NCI-H2171 treated with DMSO at 0.1 percent for 48 hours (cell line): ENCODE measurements at places on chromosomes 5 and 9.
A peak's percentile ranks its signal among the peaks of the same experiment; 100 is the strongest.

GRCh38 chr9:95834281-95834907, 41.1 kb upstream of the ERCC6L2 start:
- no peak for DNase-seq

- no peak for DNase-seq
These were observed 8.2 kb upstream of the CRHBP start for GRCh38 chr5:76944638-76945037.

DNA sequence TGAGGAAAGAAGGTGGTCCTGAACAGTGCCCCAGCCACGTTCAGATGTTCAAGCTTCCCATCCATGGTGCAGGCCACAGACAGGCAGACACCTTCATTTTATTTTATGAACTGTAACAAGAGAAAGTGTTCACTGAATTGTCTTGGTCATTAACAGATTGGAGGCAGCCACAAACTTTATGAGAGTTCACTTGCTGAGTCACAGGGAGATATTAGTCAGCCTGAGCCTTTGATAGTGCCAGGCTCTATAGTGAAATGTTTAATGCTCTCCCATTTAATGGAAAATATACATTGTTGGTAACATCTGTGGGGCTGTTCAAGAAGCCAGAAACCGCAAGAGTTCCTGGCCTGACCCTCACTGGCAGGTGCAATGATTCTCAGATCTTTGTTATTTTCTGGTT, 237.0 kb downstream of the TENT4A start:
- no peak for DNase-seq

- DNase-seq = no peak
These were observed 215.6 kb downstream of the AP3B1 start for GRCh38 chr5:78078858-78079257.

DNA sequence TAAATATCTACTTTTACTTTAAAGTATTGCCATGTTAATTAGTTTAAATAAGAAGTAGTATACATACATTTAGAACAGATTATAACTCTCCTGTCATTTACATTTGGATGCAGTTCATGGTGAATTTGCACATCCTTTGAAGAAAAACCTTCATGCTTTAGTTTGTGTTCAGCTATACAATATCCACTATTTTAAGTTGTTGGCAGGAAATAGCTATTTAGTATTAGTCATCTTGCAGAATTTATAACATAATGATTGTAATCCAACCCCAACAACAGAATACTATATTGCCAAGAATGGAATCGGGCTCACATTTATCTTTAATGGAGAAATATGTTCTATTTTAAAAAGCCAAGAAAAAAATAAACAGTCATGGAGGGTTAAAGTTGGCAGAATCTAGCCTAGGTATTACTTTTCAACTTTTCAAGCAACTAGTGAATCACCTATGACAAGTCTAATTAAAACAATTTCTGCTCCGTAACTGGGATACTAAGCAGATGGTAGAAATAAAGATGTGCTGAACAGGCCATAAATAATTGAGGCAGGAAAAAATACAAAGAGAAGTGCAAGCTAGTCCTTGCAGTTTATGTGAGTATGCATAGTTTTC, 1170.6 kb upstream of the NUDT12 start:
- no peak for DNase-seq

- no peak for DNase-seq
These were observed 89.8 kb downstream of the NREP start for GRCh38 chr5:111667128-111667736.

DNA sequence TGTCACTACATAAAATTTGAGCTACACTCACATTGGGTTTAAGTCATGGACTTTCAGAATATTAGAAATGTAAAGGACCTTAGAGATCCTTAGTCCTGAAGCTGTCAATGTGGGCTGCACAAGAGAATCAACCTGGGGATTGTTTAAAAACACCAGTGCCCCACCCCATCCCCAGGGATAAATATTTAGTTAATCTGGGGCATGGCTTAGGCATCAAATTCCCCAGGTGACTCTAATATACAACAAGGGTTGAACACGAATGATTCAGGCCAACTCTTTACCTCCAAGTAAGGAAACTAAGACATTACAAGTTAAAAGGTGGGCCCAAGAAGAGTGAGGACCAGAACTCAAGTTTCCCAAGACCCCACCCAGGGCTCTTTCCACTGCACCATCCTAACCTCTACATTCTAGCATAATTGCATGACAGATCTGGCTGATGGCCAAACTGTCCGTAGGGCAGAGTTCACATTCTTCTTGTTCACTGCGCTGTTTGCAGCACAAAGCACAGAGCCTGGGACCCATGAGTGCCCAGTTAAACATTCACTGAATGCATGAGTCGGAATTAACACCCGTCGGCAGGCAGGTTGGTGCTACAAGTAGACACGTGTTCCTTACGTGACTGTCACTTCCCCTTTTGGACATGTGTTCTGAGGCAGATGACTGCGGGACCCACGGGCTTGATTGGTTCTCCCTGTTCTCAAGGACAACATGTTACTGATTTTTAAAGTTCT, 25.2 kb downstream of the CYFIP2 start:
- no peak for DNase-seq

DNA sequence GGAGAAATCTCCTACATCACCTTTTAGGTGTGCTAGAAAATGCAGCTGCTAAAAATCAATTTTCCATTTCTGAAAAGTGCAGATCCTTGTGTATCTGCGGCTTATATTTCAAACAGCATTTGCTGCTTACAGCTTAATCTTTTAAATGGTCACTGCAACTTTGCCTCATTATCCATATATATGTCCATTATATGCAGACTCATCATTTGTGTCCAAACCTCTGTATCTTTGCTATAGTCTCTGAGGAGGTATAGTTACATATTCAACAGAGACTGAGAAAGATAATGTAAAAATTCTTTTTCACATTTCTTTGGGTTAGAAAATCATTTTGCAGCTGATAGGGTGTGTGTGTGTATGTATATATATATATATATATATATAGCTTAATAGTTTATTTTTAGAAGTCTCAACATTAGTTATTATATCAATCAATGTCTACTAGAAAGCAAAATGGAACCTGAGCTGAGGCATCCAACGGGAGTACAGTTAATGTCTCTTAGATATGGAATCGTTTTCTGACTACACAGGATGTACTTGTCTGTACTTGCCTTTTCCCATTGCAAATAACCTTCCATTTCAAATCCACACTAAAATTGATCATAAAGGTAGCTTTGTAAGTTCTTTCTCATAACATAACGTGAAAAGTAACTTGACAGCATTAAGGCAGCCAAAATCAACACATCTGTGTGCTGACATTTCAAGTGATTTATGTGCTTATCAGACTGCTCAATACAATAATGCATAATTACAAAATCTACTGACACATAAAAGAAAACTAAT, 267.0 kb upstream of the HAPLN1 start:
- no peak for DNase-seq

DNA sequence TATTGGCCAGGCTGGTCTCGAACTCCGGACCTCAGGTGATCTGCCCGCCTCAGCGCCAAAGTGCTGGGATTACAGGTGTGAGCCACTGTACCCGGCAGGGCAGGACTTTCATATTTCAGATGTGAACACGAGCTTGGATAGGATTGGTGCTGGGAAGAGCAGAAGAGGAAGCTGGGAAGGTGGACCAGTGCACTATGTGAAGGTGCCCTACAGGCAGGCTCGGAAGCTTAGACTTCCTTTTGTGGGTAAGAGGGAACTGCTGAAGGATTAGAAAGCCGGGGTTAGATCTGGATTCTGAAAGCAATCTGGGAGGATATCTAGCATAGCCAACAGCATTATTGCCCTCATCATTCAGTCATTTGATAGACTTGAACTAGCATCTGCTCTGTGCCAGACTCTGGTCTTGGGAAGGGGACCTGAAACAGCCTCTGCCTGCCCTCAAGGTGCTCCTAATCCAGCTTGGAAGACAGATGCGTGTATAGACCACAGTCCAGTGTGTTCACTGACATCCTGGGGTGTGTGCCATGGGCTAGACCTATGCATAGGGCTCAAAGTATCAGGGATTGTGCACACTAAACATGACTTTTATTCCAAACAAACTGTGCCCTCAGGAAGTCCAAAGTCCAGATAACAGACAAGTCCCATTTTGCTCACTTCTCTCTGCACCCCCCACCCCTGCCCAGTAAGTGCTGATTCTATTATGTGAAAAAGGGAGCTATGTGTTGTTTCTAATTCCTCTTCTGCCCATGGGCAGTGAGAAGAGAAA, 637 bp downstream of the CBY3 start:
- DNase-seq = no peak

GRCh38 chr5:72956324-72957140, 691 bp downstream of the FCHO2 start:
- DNase-seq = peak; percentile 56

- no peak for DNase-seq
These were observed 9.6 kb upstream of the BTNL8 start for GRCh38 chr5:180889381-180889780.

GRCh38 chr5:53403291-53403690, 77.1 kb upstream of the FST start:
- no peak for DNase-seq

- DNase-seq = no peak
These were observed 28.1 kb downstream of the FYB1 start for GRCh38 chr5:39191216-39191615.

DNA sequence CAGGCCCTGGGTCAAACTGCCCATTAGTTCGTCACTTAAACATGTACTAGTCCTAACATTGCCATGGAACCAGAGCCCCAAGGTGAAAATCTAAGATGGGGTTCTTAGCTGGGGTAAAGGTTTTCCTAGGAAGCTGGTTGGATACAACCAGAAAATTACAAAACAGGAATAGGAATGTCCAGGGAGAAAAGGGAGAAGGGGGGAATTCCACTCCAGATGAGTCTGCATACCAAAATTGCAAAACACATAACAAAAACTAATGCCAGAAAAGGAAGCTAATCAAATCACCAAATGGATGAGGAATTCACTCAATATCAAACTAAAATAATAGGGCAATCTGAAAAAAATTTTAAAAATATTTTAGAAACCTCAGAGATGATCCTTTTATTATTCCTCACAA, 396.2 kb downstream of the EFNA5 start:
- DNase-seq = no peak

- no peak for DNase-seq
These were observed 13.9 kb downstream of the PTTG1 start for GRCh38 chr5:160435532-160435931.

- peak; percentile 6 for DNase-seq
These were observed 120.8 kb downstream of the GALNT10 start for GRCh38 chr5:154311362-154311761.

GRCh38 chr5:14739538-14739937, 75.0 kb downstream of the OTULIN start:
- no peak for DNase-seq

DNA sequence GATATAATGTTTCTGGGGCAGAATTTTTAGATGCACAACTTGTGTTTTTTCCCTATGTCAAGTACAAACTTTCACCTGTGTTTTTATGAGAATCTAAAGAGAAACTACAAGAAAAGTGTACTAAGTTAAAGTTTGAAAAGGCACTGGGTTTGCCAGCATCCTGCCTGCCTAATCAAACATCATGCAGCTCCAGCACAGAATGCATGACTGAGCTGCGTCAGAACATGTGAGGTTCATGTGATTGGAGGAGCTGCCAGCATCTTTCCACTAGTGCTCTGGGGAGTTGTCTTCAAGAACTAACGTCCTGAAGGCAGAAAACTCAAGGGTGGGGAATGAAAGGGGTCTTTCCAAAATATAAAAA, 46.1 kb upstream of the RIC1 start:
- peak; percentile 4 for DNase-seq

DNA sequence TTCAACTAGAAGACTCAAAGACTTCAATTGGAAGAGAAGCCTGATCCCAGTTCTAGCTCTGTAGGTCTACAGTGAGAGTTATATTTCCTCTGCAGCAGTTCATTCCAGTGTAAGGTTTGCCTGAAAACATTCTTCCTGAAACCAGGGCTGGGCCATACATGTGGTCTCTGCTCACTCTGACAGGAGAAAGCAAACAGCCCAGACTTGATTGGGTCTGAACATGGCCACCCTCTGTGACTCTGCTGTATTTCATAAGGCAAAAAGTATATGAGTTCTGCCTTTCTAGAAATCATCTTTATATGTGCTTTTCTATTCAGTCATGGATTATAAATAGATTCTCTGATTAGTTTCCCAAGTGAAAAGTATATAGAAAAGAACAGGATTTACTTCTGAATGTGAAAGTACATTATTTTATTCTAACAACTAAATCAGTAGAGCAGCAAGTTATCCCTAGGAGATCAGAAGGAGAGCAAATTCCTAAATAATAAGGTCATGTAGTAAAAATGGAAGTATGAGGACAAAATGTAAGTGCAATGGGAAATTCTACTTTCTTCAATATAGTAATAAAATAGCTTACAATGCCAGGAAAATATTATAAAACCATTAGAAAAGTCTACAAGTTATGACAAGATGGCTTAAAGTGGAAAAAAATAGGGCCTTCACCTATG, 144.3 kb downstream of the EFNA5 start:
- no peak for DNase-seq

- DNase-seq = no peak
These were observed 298.2 kb downstream of the CD180 start for GRCh38 chr5:66898241-66898995.

GRCh38 chr9:126297661-126298060, 29.0 kb upstream of the MVB12B start:
- no peak for DNase-seq

DNA sequence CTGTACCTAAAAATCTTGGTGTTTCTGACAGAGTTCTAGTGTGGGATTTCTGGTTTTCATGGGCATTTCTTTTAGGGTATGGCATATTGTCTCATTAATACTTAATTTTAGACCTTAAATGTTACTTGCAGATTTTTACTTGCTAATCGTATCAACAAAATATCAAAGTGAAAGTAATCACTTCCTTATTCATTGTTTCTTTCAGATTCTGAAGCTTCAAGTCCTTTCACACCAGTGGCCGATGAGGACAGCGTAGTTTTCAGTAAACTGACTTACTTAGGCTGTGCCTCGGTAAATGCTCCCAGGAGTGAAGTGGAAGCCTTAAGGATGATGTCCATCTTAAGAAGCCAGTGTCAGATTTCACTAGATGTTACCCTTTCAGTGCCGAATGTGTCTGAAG, 45.2 kb downstream of the RABGAP1 start:
- DNase-seq = no peak

GRCh38 chr9:127566351-127567001, 45.6 kb upstream of the STXBP1 start:
- no peak for DNase-seq

- no peak for DNase-seq
These were observed 1.1 kb upstream of the SNX24 start for GRCh38 chr5:122844136-122844909.

- peak; percentile 42 for DNase-seq
These were observed 115.8 kb upstream of the MAP3K1 start for GRCh38 chr5:56699538-56699937.

GRCh38 chr5:58503390-58504046, 12.3 kb downstream of the GAPT start:
- DNase-seq = no peak
